T-helper 2 cell treated with Interferon-gamma antibody and Interleukin-4, amounts not matched to agents 5 μg/mL and 100 μg/mL, for 36 hours (primary cell): ENCODE measurements at places on chromosomes 16 and 17.
A peak's percentile ranks its signal among the peaks of the same experiment; 100 is the strongest.

GRCh38 chr16:66344533-66345145, 21.9 kb upstream of the CDH5 start:
- DNase-seq = peak; percentile 9

DNA sequence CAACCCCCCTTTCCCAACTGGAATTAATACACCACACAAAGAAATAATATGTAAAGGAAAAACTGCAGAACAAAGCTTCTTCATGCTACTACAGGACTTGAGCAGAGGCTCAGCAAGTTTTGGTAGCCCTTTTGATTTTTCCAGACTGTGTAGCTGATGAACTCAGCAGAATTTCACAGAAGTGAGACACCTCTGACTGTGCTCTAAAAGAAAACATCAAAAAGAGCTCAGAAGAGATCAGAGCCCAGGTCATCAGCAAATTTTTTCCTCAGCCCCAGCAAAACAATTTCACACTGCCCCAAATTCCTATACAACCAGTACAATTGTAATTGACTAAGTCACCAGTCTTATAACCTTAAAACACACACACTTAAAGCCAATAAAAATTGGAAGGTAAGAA, 38.0 kb downstream of the TTC19 start:
- no peak for DNase-seq

- DNase-seq = no peak
Observed at GRCh38 chr17:22266231-22266630, 573.9 kb downstream of the KCNJ18 start.

DNA sequence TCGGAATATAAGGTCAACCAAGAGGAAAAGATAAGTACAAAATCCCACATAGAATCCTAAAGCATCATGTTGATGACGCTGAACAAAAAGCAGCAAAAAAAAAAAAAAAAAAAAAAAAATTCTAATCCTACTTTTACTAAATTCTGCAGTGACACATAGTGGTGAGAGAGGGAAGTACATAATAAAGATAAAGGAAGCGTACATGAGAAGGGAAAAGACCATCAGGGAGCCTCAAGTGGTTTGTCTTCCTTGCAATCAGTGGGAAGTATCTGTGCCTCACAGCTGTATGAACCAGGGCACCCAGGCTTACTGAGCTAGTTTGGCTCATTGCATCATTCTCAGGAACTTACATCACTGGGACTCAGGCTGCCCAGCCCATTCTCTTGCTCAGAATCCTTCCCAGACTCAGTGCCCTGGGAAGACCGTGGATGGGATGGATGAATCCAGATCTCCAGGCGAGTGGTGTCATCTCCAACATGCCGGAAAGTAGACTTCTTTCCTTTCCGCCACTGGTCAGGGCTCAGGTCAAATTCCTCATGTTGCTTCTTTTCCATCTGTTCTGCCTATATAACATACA, 21.2 kb downstream of the SMG6 start:
- DNase-seq = no peak

- DNase-seq = no peak
Observed at GRCh38 chr16:2196162-2196980, at the start of gene CASKIN1. TSS of gene CASKIN1 (minus strand) at chr16:2196605. CDS start at chr16:2196432, 173 bp downstream.
